ENCODE measurements at places on chromosomes 2 and 18.

GRCh38 chr2:129801575-129801974 lies 177.9 kb upstream of the RAB6C start:
- no peak for DNase-seq
- peaks cover 4% of the 10 kb centered on the region for H3K27me3 ChIP-seq
- H3K4me3 ChIP-seq = no peak overlapping the region
- no peaks in the 10 kb centered on the region for H3K4me1 ChIP-seq
- H3K27ac ChIP-seq = no peak overlapping the region

- H3K4me1 ChIP-seq = peaks cover 41% of the 10 kb centered on the region
- H3K27me3 ChIP-seq = no peaks in the 10 kb centered on the region
- H3K4me3 ChIP-seq = no peak overlapping the region
- no peak for DNase-seq
- no peaks in the 10 kb centered on the region for H3K36me3 ChIP-seq
Measured at GRCh38 chr18:58541789-58542425, 87.0 kb downstream of the ALPK2 start.

- H3K4me1 ChIP-seq = peaks cover 4% of the 10 kb centered on the region
- no peak for DNase-seq
- no peak overlapping the region for H3K27ac ChIP-seq
- H3K27me3 ChIP-seq = peaks cover 5% of the 10 kb centered on the region
Measured at GRCh38 chr2:59149271-59149670, 908.1 kb upstream of the FANCL start.

DNA sequence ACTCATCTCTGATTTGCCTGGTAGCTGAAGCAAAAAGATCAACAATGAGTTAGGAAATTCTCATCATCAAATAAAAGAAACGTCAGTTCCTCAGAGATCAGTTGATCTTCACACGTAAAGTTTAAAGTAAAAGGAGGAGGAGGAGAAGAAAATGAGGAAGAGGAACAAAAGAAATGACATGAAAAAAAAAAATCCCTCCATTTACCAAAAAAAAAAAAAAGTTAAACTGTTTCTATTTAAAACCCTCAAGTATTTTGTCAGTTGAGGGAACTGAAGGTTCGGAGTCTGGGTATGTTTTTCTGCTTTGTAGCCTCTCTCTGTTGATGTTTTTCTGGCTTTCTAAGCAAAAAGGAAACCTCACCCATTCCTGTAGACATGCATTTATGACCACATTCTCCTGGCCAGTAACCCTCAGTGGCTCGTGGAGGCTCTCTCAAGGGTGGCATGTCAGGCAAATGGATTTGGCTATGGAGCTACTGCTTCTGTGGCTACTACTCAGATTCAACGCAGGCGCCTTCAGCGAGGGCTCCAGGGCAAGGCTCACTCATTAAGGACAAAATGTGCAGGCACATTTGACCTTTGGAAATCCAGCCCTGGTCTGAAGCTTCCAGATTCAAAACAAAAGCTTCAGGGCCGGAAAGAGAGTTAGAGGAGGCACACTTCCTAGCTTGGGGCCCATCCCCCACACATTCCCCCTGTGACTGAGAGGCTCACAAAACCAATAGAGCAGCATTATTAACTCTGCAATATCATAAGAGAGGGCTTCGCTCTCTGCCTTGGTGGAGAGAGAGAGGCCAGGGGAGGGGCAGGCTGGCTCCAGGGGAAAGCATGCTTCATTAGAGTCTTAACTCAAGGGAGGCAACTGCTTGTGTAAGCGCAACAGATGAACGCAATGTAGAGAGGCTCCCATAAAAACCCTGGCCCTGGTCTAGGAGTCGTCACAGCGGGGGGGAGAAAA lies 22.3 kb downstream of the KLF7 start:
- peak overlapping the region; percentile 70 for H3K4me3 ChIP-seq
- H3K27me3 ChIP-seq = no peaks in the 10 kb centered on the region
- H3K36me3 ChIP-seq = peaks cover 4% of the 10 kb centered on the region
- H3K27ac ChIP-seq = peak overlapping the region; percentile 96
- H3K4me1 ChIP-seq = peaks cover 36% of the 10 kb centered on the region
- DNase-seq = peak; percentile 45

- peaks cover 23% of the 10 kb centered on the region for H3K4me1 ChIP-seq
- no peak overlapping the region for H3K27ac ChIP-seq
- DNase-seq = no peak
- no peak overlapping the region for H3K4me3 ChIP-seq
- peaks cover 17% of the 10 kb centered on the region for H3K36me3 ChIP-seq
Measured at GRCh38 chr2:219111375-219112061, 49.1 kb downstream of the NHEJ1 start.

DNA sequence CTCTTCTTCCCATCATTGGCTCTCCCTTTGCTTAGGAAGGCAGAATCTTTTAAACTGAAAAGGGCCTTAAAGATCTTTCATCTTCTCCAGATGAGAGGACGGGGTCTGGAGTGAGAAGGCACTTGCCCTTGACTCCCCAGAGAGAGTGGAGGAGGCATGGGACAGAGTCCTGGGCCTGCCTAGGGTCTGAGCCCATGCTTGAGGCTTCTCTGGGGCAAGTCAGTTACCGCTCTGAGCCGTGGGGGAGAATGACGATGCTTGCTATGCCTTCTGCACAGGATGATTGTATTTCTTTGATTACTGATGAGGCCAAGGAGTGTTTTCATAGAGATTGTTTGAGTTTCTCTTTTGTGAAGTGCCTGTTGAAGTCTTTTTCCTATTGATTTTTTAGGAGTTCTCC lies 921 bp downstream of the PLB1 start:
- no peak overlapping the region for H3K4me3 ChIP-seq
- no peaks in the 10 kb centered on the region for H3K36me3 ChIP-seq
- H3K27me3 ChIP-seq = peaks cover 5% of the 10 kb centered on the region
- H3K4me1 ChIP-seq = no peaks in the 10 kb centered on the region
- DNase-seq = no peak

DNA sequence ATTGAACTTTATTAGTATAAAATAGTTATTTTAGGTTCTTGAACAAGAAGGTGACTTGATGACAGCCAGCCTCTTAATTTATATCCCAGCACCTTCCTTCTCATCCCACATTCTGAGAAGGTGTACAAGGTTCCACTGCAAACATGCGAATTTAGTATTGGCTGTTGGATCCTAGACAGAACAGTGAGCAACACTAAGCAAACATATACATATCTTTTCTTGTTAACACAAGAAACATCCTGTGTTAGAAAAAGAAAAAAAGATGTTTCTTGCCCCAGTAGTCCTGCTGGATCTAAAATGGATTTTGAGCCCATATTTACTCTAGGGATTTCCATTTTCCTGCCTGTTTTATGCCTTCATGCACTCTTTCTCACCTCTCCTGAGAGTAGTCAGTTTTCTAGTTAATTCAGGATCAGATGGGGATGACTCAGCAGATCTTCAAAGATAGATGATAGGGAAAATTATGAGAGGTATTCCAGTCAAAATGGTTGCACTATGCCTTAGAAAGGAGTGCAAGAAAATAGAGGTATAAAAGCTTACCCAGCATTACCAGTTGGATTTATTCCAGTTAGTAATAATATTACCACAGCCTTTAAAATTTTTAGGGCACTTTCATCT lies 336.5 kb downstream of the MEIS1 start:
- no peaks in the 10 kb centered on the region for H3K36me3 ChIP-seq
- H3K4me1 ChIP-seq = no peaks in the 10 kb centered on the region
- no peak for DNase-seq
- no peak overlapping the region for H3K27ac ChIP-seq

DNA sequence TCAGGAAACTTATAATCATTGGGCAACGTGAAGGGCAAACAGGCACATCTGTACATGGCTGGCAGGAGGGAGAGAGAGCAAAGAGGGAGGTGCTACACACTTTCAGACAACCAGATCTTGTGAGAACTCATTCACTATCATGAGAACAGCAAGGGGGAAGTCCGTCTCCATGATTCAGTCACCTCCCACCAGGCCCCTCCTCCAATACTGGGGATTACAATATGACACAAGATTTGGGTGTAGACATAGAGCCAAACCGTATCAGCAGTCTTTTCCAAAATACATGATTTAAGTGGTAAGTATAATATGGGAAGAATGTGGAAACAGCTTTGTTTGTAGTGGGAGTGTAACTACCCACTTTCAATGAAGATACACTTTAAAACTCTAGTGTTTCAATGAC lies 65.0 kb downstream of the EPB41L5 start:
- no peak overlapping the region for H3K27ac ChIP-seq
- H3K36me3 ChIP-seq = peaks cover 22% of the 10 kb centered on the region
- H3K4me3 ChIP-seq = no peak overlapping the region

- H3K27me3 ChIP-seq = peaks cover 4% of the 10 kb centered on the region
- no peak for DNase-seq
- no peak overlapping the region for H3K4me3 ChIP-seq
- no peaks in the 10 kb centered on the region for H3K4me1 ChIP-seq
- no peaks in the 10 kb centered on the region for H3K36me3 ChIP-seq
- H3K27ac ChIP-seq = no peak overlapping the region
Measured at GRCh38 chr18:49524349-49524748, 37.3 kb upstream of the C18orf32 start.

DNA sequence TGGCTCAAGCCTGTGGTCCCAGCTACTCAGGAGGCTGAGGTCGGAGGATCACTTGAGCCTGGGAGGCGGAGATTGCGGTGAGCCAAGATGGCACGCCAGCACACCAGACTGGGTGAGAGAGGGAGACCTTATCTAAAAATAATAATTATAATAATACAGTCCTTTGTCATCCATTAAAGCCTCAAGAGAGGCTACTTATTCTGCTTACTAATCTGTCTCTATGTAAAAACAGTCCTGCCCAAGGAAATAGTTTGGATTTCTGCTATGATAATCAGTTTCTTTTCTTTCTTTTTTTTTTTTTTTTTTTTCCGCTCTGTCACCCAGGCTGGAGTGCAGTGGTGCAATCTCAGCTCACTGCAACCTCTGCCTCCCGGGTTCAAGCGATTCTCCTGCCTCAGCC lies 228.3 kb downstream of the C1D start:
- no peaks in the 10 kb centered on the region for H3K36me3 ChIP-seq
- H3K4me1 ChIP-seq = no peaks in the 10 kb centered on the region
- peaks cover 3% of the 10 kb centered on the region for H3K27me3 ChIP-seq
- H3K4me3 ChIP-seq = no peak overlapping the region

- no peak overlapping the region for H3K27ac ChIP-seq
- no peak overlapping the region for H3K4me3 ChIP-seq
- H3K36me3 ChIP-seq = peaks cover 2% of the 10 kb centered on the region
- H3K4me1 ChIP-seq = peaks cover 10% of the 10 kb centered on the region
- DNase-seq = no peak
Measured at GRCh38 chr2:172279813-172280212, 147.6 kb upstream of the ITGA6 start.

GRCh38 chr2:160701822-160702221 lies 208.2 kb upstream of the RBMS1 start:
- no peak for DNase-seq
- peaks cover 13% of the 10 kb centered on the region for H3K4me1 ChIP-seq
- H3K27me3 ChIP-seq = no peaks in the 10 kb centered on the region

GRCh38 chr2:233338812-233339368 lies 15.4 kb upstream of the DGKD start:
- DNase-seq = no peak
- peaks cover 26% of the 10 kb centered on the region for H3K4me1 ChIP-seq
- H3K27ac ChIP-seq = peak overlapping the region; percentile 48
- no peaks in the 10 kb centered on the region for H3K36me3 ChIP-seq

GRCh38 chr2:158773121-158773520 lies 22.0 kb upstream of the DAPL1 start:
- DNase-seq = no peak
- H3K4me1 ChIP-seq = no peaks in the 10 kb centered on the region
- H3K4me3 ChIP-seq = no peak overlapping the region
- H3K36me3 ChIP-seq = no peaks in the 10 kb centered on the region

DNA sequence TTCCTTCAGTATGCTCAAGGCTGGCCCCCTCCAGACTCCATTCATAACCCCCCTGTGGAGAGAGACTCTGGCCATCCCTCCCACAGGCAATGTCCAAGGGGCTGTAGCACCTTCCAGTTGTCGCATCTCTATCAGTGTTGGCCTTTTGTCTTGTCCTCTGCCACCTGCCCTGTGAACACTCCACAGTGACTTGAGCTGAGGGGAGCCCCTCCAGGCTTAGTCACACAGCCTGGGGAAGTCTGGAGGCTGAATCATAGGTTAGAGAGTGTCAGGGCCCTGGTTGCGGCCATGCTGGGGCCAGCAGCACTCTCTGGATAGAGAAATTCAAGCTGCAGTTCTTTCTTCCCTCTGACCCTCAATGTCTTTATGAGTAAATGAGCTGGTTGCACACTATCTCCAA lies 64.7 kb downstream of the GYPC start:
- H3K4me3 ChIP-seq = no peak overlapping the region
- H3K27me3 ChIP-seq = peaks cover 16% of the 10 kb centered on the region
- no peak for DNase-seq
- H3K36me3 ChIP-seq = peaks cover 2% of the 10 kb centered on the region

GRCh38 chr2:200471928-200472645 lies 37.8 kb downstream of the KCTD18 start:
- no peak overlapping the region for H3K4me3 ChIP-seq
- DNase-seq = no peak
- H3K27me3 ChIP-seq = no peaks in the 10 kb centered on the region
- peaks cover 6% of the 10 kb centered on the region for H3K4me1 ChIP-seq
- no peaks in the 10 kb centered on the region for H3K36me3 ChIP-seq

GRCh38 chr2:125408874-125409538 lies 1247.0 kb upstream of the GYPC start:
- no peaks in the 10 kb centered on the region for H3K27me3 ChIP-seq
- no peak for DNase-seq
- no peak overlapping the region for H3K4me3 ChIP-seq
- H3K36me3 ChIP-seq = no peaks in the 10 kb centered on the region
- no peaks in the 10 kb centered on the region for H3K4me1 ChIP-seq

GRCh38 chr2:179677746-179678505 lies 183.5 kb downstream of the ZNF385B start:
- no peak for DNase-seq
- H3K4me3 ChIP-seq = no peak overlapping the region
- no peaks in the 10 kb centered on the region for H3K4me1 ChIP-seq

- H3K27me3 ChIP-seq = peaks cover 25% of the 10 kb centered on the region
- DNase-seq = no peak
- no peak overlapping the region for H3K27ac ChIP-seq
- H3K36me3 ChIP-seq = no peaks in the 10 kb centered on the region
- no peak overlapping the region for H3K4me3 ChIP-seq
- peaks cover 4% of the 10 kb centered on the region for H3K4me1 ChIP-seq
Measured at GRCh38 chr2:11017921-11018320, 106.2 kb downstream of the KCNF1 start.

GRCh38 chr2:102110596-102111334 lies 31.8 kb upstream of the IL1R1 start:
- no peaks in the 10 kb centered on the region for H3K36me3 ChIP-seq
- peaks cover 18% of the 10 kb centered on the region for H3K27me3 ChIP-seq
- H3K4me1 ChIP-seq = no peaks in the 10 kb centered on the region

- no peaks in the 10 kb centered on the region for H3K27me3 ChIP-seq
- H3K27ac ChIP-seq = no peak overlapping the region
- no peak for DNase-seq
- H3K4me1 ChIP-seq = peaks cover 3% of the 10 kb centered on the region
- peaks cover 3% of the 10 kb centered on the region for H3K36me3 ChIP-seq
Measured at GRCh38 chr2:39178756-39179155, 57.9 kb upstream of the SOS1 start.

GRCh38 chr2:239363946-239364637 lies 36.7 kb downstream of the HDAC4 start:
- H3K27ac ChIP-seq = no peak overlapping the region
- no peaks in the 10 kb centered on the region for H3K27me3 ChIP-seq
- no peak overlapping the region for H3K4me3 ChIP-seq

All from memory B cell (primary cell).